ENCODE measurements at places on chromosomes 7 and 10.

- peak; percentile 79 for DNase-seq
These were observed 22.4 kb upstream of the KLF6 start for GRCh38 chr10:3807211-3807927.

GRCh38 chr10:111106081-111106480 is 29.3 kb downstream of the ADRA2A start:
- no peak for DNase-seq

DNA sequence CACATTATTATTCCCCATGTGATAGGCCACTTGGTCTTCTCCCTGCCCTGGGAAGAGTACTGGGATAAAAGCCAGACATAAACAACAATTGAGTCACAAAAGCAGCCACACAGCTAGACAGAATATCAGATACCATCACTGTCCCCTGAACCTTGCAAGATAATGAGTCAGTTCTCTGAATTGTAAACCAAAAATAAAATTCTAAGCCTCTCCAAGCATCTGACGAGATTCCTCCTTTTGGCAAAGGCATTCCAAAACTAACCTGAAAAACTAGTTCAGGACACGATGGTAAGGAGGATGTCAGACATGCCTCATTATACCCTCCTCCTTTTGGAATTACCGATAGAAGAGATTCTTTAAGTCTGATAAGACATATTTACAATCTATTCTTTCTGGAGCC is 450.7 kb downstream of the HTR7 start:
- peak; percentile 41 for DNase-seq

DNA sequence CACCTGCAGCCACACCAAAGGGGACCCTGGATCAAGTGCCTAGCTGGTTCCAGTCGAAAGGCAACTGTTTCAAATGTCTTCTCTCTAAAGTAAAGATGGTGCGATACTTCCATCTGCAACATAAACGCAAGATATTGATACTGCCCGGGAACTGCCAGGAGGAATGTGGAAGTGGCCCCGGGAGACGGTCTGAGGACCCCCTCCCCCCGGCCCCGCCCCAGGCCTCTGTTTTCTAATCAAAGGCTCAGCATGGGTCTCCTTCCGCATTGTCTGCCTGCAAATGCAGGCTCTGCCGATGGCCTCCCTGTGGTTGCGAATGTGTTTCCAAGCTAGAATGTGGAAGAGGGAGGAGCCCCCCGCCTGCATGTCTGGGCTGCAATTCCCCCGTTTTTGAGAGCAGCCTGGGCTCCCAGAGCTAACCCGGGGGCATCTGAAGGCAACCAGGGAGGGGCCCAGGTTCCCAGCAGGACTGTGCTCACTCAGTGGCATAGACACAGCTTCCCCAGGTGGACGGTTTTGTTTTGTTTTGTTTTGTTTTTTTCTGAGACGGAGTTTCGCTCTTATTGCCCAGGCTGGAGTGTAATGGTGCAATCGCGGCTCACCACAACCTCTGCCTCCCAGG is 223.9 kb upstream of the PPP2R2D start:
- DNase-seq, result no peak

- DNase-seq, result no peak
These were observed 81.9 kb downstream of the EGFR start for GRCh38 chr7:55100544-55101327.

- no peak for DNase-seq
These were observed 55.7 kb upstream of the HECTD2 start for GRCh38 chr10:91354166-91355075.

DNA sequence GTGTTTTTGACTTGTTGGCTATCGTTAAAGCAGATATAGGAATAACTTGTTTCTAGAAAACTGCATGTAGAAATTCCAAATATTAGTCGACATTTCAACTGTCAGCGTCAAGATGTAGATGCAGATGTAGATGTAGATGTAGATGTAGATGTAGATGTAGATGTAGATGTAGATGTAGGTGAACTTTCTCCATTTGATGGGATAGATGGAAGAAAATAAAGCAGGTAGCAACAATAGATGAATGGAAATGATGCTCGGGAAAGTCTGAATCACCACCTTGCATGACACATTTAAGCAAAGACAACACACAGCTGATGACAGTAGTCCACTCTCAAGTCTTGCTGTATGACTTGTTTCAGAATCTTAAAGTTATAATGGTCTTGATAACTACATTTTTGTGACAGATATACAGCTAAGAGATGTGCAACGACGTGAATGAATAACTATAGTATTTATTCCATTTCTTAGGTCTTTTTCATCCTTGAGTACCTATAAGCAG is 53.5 kb downstream of the SND1 start:
- no peak for DNase-seq

DNA sequence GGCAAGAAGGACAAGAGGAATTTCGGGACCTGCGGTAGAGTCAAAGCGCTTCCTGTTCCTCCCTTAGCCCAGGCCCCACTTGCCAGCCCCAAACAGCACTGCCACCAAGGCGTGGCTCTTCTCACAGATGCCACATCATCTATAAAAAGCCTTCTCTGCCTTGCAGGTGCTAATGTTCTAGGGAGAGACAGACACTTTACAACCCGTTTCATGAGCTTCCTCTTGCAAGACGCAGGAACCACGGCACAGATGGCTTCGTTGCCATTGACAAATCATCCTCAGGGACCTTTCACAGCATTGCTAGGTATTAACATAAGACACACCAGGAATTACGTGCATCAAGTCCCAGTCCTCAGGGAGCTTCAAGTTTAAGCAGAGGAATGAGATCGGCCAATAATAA is 180.9 kb downstream of the JCAD start:
- no peak for DNase-seq

DNA sequence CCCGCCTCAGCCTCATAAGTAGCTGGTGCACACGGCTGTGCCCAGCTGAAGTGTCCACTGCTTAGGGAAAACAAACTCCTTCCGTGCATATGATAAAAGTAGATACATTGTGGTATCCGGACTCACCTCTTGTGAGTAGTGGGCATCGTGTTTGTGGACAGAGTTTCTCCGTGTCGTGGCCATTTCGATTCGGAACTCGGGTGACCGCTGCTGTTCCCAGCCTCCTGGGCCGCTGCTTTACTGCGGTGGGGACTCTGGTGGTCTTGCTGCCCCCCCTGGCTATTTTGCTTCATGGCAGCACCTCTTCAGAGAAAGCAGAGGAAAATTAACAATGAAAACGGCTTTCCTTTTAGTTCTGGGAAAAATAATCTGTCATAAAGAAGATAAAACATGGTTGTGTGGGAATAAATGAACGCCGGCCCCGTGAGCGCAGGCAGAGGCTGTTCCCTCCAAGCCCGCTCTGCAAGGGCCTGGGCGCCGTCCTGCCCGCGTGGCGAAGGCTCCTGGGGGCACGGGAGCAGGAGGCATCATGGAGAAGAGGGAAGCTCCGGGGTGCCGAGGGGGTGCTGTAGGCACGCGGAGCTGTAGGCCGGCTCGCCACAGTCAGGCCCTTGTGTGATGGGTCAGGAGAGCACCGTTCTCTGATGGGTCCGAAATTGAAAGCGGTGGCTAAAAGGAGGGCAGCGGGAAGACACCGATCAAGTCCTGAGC is 107.4 kb downstream of the ACTR3B start:
- no peak for DNase-seq

GRCh38 chr10:111873621-111874135 is 309.9 kb downstream of the GPAM start:
- no peak for DNase-seq

DNA sequence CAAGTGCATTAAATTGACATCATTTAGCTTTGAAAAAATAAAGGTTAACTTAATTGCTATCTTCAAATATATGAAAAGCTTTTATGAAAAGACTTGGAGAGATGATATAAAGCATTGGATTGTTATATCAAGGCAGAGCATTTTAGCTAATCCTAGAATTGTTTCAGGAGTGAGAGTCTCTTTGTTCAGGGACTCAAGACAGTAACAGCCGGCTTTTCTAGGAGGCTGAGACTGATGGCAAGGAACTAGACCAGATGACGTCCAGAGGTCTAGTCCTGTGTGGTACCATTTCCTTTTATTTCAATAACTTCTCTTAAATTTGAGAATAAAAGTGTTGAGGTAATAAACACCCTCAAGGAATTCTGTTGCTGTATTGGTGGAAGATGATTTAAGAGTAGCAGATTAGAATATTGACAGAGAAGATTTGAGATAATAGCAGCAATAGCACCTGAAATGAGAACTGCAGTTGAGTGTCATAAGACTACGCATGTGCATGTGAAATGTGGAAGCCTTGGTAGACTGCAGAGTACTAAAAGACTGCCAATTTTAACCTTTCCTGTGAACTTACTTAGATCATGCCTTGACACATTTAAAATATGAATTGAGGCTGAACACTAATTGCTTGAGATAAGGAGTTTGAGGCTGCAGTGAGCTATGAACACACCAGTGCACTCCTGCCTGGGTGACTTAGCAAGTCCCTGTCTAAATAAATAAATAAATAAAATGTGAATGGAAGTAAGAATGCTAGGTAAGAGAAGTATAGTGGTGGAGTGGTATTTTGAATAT is 79.6 kb downstream of the ZNRF2 start:
- DNase-seq, result no peak

DNA sequence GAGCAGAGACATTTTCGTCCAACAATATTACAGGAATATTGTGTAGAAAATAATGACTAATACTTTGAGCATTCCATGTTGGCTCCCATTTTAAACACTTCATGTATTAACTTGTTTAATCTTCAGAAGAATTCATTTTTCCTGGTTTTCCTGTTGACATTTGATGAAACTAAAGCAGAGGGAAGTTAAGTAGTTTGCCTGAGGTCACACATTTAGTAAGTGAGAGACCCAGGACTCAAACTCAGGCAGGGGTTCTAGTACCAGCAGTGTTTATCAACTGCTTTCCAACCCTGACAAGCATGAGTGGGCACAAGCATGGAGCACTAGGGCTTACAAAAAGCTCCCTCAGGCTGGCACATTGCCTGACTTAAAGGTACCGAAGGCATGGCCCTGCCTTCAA is 719.1 kb downstream of the AUTS2 start:
- peak; percentile 25 for DNase-seq

Data from astrocyte of the spinal cord (primary cell).